T-helper 1 cell (primary cell): ENCODE measurements at places on chromosomes 5 and 9.

DNA sequence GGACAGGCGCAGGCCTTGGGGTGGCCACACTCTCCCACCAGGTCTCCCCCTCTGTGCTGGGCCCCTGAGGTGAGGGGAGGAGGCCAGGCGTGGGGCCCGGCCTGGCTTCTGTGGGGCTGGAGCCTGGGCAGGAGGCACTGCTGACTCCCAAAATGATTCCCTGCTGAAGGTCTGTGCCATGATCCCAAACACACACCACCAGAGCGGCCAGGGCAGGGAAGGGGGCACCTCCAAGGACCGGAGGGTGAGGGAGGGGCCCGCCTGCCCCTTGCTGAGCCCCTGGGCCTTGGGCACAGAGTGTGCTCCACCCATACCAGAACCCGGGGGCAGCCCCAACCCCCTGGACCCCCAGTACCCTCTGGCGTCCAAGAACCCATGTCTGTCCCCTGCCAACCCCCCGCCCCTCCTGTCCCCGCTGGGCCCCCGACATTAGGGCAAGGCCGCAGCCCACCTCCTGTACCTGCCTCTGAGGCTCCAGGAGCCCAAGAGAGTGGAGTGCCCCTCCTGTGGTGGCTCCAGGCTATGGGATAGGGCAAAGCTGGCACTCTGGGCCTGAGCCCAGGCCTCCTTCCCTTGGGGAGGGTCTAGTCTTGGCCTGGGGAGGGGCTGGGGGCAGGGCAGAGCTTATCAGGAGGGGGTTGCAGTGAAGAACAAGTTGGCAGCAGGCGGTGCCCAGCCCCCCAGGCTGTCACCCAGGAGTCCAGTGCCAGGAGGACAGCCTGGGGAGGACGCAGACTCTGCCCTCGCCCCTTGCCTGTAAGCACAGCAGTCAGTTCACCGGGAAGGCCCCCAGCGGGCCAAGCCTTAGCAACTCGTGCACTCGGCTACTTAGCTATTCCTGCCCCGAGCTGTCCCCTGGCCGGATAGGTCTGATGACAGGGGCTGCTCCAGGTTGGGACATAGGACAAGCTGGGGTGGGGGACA, 2.6 kb upstream of the EGFL7 start:
- no peak for DNase-seq

GRCh38 chr5:132812123-132812765, 858 bp upstream of the SOWAHA start:
- DNase-seq: no peak

DNA sequence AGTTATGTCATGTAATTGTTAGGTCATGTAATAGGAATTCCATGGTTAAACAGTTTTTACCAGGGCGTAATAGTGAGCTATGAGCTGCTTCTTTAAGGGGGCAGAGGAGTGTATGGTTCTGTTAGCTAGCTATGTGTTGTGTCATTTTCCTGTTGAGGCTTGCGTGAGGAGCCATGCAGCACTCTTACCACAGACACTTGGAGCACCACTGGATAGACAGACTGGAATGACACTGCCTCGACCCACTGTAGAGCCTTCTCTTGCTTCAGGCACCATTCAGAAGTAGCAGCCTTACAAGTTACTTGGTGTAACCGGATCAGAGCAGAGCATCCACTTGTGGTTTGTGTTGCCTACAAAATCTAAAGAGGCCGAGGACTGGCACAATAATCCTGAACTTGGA, 28.3 kb upstream of the STOM start:
- DNase-seq: no peak

GRCh38 chr5:39587675-39588074, 162.9 kb upstream of the DAB2 start:
- no peak for DNase-seq

DNA sequence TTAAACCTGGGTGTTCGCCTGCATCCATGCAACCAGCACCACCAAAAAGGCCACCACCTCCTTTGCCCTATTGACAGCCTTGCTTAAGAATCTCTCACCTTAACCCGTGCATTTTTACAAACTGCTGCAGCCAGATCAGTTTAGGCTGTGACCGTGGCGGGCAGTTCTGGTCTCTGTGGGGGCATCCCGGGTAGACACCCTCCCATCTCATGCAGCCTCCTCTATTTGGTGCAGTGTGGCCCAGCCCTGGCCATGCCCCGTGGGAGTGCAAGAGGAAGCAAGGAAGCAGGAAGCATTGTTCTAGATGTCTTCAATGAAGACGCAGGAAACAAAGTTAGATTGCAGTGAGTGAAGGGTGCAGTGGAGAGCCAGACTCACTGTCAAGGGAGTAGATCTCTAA, 108.8 kb upstream of the MVB12B start:
- no peak for DNase-seq

GRCh38 chr5:158456756-158457155, 597.8 kb upstream of the CLINT1 start:
- DNase-seq: no peak

- no peak for DNase-seq
These were observed 343 bp downstream of the KIAA0825 start for GRCh38 chr5:94618029-94618492.

- no peak for DNase-seq
These were observed 52.7 kb downstream of the ADAMTSL1 start for GRCh38 chr9:18526685-18527084.

- DNase-seq: no peak
These were observed 46.4 kb upstream of the DNAH5 start for GRCh38 chr5:13990896-13991295.

DNA sequence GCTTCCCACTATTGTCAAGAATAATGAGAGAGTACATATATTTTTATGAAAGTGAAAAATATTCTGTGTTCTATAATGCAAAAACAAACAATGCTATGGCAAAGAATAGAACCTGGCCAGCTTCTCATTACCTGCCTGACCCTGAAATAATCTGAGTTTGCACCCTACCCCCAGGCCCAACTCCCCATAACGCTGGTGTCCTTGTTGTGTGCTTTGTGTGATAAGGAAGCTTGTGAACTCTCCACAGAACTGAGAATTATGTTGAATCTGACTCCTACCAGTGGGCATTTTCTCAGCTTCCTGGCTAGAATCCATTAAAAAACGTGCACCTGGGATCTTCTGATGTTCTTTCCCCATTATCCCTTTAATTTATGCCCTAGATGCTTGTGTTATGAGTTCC, 178.0 kb upstream of the GNA14 start:
- DNase-seq: no peak

DNA sequence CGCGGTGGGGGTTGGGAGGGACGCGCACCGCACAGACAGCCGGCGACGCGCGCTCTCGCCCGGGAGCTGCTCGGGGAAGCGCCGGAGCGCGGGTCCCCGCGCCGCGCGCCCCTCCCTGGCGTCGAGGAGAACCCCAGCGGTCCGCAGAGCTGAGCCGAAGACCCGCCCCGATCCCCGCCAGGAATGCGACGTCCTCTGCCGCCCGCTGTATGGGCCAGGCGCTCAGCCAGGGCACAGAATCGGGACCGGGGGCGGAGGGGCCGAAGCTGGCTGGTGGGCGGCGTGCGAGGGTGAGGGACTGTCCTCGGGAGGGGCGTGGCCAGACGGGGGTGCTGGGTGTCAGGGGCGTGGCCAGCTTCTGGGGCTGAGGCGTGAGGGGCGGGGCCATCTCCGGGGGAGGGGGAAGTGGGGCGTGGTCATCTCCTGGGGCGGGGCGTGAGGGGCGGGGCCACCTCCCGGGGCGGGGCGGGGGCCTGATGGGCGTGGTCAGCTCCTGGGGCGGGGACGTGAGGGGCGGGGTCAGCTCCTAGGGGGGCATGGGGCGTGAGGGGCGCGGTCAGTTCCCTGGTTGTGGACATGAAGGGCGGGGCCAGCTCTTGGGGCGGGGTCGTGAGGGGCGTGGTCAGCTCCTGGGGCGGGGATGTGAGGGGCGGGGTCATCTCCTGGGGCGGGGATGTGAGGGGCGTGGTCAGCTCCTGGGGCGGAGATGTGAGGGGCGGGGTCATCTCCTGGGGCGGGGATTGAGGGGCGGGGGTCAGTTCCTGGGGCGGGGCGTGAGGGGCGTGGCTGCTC, 965 bp downstream of the PTGDS start:
- DNase-seq: peak; percentile 79

- no peak for DNase-seq
These were observed 38.3 kb downstream of the PTGES start for GRCh38 chr9:129714511-129715061.

DNA sequence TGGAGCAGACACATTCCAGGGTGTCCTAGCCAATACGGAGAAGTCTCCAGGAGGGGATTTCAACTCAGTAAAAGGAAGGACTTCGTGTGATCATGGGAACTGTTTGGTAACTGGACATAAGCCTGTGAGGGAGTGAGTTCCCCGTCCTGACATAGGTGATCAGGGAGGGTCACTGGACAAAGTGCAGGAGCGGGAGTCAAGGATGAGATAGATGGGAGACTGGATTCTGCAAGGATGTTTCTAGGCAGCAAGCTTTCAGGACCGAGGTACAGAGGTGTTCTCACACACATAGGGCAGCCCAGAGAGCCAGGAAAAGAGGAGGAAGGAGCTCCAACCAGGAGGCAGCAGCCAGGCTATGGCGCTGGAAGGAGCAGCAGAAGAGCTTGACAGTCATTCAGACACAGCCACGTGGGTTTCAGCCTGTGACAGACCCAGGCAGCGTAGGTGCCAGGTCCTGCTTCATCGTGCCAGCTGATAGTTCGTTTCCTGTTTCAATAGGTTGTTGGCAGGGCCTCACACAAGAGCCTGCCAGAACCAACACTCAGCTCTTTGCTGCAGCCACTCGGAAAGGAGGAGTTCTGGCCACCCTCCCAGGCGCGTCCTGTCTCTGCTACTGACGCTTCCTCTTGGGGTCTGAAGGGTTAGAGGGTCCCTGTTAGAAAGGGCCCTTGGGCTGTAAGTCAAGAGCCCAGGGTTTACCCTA, 84.1 kb downstream of the AMBP start:
- DNase-seq: no peak

- DNase-seq: no peak
These were observed 74.5 kb downstream of the DOCK8 start for GRCh38 chr9:289121-289520.
